ENCODE measurements at places on chromosomes 7 and 10.

- no peak for DNase-seq
These were observed 215.9 kb downstream of the HECW1 start for GRCh38 chr7:43328336-43328735.

DNA sequence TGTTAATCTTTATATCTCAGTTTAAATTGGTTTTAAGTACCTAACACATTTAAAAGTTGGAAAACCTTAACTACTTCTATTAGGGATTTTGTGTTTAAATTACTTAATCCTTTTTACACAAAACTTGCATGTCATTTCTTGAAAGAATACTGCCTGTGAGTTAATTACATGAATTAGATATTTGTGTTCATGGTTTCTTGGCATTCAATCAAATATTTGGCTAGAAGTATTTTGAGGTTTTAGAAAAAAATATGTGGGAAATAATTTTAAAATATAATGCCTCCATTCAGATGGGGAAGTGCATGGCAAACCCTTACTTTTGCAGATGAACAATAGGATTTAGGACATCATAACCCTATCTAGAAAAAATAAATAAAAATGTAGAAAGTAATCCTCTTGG is 186.5 kb upstream of the SEMA3E start:
- DNase-seq, result no peak

GRCh38 chr10:8402576-8402975 is 348.1 kb downstream of the GATA3 start:
- no peak for DNase-seq

DNA sequence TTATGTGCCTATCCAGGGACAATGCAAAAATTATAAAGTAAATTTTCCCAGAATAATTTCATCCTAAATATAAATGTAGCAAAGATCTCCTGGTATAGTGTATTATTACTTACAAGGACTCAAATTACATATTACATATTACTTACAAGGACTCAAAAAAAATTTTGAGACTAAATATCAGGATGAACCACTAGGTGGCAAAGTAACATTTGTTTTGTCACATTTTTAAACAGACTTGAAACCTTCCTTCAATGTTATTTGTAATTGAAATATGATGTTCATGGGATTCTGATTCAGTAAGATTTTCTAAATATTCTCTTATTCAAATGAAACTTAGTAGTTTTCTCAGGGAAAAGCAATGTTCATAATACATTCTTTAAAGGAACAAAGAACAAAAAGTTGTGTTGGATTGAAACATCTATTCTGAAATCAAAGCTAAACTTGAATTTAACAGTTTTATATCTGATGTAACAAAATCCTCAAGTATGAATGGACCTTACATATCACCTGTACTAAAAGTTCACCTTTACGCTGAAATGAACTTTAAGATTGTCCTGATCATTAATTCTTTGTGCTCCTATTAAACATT is 74.3 kb upstream of the GNAI1 start:
- no peak for DNase-seq

DNA sequence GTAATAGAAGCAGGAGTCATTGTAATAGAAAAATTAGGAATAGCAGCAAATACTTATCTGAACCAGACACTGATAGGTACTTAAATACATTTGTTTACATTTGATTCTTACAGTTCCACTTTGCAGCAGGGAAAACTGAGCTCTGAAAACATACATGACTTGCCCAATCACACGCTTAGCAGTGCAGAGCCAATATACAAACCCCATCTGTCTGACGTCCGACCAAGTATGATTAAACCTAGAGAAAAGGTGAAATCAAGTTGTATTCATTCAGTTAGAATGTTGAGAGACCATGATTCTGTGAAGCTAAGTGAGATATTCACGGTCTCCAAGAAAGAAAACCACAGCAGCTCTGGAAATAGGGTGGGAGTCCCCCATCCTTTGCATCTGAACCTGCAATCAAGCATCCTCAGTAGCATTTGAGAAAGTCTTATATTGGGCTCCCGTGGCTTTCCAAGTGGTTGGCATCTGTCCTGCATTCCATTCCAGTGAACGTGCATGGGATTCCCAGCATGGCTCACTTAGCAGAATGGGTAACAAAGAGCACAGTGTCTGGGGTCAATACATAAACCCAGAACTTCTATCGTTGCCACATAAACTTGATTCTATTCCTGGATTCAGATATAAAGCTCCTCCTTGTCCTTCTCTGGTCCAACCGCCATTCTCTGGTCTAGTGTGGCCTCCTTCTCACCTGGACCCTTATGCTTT is 148.7 kb upstream of the RSU1 start:
- no peak for DNase-seq

GRCh38 chr10:58856508-58857240 is 319.8 kb upstream of the PHYHIPL start:
- no peak for DNase-seq

DNA sequence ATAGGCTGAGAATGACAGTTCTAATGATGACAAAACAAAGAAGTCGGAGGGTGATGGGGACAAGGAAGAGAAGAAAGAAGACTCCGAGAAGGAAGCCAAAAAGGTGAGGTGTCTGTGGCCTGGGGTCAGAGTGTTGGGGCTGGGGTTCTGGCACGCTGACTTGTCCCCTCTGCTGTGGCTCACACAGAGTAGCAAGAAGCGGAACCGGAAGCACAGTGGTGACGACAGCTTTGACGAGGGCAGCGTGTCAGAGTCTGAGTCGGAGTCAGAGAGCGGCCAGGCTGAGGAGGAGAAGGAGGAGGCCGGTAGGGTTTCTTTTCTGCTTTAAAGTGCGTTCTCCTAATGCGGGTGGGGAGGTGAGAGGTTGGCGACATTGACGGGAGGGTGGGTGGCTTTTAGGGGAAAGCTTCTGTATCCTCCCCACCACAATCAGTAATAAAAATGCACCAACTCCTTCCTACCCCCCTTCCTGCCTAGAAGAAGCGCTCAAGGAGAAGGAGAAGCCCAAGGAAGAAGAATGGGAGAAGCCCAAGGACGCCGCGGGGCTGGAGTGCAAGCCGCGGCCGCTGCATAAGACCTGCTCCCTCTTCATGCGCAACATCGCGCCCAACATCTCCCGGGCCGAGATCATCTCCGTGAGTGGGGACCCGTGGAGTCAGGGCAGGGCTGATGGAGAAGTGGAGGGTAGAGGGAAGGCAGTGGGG is 4.6 kb downstream of the UFSP1 start:
- no peak for DNase-seq

DNA sequence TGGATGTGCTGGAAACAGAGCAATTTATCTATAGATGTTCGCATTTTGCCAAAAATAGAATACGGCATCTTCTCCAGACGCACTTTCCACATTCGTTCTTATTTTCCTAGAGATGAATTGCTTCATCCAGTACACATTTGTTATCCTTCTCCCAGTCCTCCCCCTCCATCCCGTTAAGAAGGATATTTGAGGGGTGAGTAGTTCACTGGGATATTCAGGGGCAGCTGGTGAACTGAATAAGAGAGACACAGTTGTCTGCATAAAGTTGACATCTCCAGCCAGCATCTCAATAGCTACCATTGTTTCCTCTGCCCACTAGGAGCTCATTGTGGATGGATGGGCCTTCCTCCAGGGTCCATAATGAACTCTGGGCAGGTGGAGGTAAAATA is 456.8 kb upstream of the NRP1 start:
- no peak for DNase-seq

DNA sequence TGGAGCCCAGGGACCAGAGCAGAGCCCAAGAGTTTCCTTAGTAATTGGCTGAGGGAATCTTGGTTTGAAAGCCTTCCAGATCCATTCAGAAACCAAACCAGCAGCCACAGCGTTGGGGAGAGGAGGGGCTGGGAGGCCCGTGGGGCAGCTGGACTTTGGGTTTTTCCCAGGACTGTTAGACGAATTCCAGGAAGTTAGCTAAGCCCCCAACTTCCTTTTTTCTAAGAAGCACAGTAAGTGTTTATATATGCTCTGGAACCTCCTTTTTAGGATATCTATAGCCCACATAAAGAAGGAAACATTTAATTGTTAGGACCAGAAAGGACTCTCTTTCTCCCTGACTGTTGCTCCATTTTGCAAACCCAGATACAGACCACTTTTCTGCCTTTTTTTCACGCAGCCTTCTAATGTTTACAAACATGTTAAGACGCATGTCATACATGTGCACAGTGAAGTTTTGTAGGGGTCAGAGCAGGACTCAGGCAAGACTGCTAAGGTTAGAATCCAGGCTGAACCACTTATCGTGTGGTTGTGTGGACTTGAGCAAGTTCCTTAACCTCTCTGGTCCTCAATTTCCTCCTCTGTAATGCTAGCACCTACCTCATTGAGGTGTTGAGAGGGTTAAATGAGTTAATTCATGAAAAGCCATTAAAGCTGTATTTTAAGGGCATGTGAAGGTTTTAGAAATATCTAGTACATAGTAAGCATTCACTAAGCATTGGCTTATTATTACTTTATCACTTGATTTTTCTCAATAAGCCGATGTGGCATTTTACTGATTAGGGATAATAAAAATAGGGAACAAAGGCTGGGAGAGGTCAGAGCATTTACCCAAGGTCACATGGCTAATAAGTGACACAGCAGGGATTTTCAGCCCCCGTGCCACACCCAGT is 42.4 kb downstream of the TBATA start:
- DNase-seq, result no peak

DNA sequence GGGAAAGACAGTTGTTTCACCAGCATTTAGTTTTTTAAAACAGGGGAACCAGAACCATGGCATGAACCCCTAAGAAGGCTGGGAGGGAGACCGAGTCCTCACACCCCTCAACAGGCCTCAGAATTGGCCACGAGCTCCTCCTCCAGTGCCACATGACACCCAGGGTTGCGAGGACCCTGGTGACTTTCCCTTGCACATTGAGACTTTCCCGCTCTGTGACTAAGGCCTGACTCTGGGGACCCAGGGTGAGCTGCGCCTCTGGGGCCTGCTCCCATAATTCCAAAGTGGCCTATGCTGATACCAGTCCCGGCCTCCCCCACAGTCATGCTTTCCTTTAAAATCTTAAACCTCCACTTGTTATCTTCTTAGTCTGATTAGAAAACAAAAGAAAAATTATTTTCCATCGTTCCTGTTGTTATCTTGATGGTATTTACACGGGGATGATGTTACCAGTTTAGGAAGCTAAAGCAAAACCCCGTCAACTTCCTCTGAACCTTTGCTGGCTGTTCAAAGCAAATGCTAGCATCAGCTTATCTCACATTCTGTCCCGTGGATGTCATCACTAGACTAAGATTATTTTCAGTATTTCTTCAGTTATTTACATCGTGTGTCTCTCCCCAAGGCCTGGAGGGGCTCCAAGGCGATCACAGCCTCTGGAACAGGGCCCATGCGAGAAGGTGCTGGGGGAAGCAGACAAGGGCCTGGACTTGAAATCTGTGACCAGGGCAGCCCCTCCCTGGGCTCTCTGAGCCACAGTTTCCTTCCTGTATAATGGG is 42.1 kb downstream of the FAM53B start:
- DNase-seq, result no peak

DNA sequence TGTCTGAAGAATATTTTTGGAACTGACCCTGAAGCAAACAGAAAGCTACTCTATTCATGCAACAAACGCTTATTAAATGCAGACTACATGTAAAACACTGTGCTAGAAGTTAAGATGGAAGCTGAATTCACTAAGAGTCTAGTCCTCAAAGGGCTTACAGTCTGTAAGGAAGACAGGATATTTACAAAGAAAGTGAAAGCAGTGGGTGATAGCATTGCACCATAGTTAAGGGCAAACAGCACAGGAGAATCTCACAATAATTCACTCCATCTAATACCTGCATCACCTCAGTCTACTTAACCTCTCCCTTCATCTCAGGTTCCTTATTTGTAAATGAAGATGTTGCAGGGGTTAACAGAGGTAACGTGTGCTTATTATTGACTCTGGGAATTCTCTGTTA is 360.0 kb upstream of the AOAH start:
- no peak for DNase-seq

DNA sequence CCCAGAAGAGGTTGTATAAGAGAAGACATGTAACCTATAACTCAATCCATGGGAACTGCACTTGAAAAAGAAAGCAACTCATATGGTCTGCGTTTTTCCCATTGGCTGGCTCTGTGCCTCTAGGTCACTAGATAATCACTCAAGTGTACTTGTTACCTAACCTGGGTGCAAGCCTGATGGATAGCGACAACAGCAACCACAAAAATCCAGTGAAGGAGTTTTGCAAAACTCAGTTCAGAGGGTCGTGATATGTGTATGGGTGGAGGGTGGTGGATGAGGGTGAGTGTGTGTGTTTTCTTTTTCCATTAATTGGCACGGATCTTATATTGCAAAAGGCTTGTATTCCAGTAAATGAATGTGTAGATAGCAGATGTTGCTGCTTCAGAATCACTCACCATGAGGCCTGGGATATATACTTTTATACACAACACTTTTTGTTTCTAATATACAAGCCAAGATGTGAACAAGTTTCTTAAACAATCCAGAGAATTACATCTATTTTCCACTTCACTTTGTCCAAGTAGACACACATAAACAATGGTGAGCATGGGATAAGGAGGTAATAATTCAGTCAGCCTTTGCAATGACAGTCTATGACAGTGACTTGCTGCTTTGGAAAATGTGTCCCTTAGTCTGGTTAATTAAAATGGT is 286.9 kb upstream of the DKK1 start:
- no peak for DNase-seq
